ENCODE measurements at places on chromosomes 11 and 22.

- DNase-seq = no peak
Measured at GRCh38 chr11:121318848-121319834, 26.6 kb downstream of the SC5D start.

DNA sequence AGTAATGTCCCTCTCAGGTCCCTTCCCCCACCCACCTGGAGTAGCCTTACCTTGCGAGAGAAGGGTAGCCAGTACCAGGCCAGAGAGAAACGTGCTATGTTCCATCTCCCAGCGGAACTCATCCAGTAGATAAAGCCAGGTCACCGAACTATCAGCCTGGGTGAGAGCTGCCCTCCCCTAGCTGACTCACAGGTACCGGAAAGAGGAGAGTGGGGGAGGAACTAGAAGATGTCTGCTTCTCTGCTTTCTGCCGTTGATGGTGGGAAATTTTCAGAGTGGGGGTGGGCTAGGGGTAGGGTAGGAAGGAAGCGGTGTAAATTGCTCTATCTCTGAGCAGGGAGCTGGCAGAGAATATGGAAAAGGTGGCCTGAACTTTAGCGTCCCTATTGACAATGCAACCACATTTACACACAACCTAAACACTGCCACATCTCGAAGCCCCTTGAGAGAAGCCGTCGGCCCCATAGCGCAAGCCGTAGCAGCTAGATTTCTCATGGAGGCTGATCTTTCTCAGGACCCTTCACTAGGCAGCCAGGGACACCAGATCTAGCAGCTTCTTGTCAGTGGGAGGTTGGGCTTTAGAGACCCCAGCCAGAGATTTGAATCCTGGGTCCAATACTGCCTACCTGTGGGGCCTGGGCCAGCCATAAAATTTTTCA is at the start of gene CD3D:
TSS of gene CD3D (minus strand) at position 203 of the 659 bp plus-strand sequence. CDS start at position 105, 98 bp downstream.
- peak; percentile 48 for DNase-seq

DNA sequence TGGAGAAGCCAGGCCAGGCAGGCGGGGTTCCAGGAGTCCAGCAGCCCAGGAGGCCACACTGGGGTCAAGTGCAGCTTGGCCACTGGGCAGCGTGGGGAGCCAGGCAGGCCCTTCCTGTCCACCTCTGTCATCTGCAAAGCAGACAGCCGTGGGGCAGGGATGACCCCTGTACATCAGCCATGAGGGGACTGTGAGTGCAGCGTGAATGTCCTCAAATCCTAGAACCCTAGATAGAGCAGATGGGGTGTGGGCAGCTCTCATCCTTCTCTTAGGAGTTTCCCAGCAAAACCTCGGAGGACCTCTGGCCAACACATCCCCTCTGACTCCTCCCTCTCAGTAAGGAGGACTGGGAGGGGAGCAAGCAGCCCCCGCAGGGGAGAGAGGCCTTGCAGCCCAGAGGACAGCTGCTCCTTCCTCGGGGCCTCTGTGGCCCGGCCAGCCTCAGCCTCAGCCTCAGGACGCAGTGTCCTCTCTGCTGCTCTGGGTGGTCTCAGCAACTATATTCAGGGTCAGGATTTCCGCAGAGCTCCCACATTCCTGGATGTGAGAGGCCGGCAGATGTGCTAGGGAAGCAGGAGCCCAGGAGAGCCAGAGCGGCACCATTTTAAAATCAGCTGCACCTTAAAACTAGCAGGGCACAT is 820.5 kb downstream of the BRD1 start:
- DNase-seq = no peak

GRCh38 chr22:47629273-47629711 is 866.8 kb downstream of the TBC1D22A start:
- DNase-seq = no peak

- no peak for DNase-seq
Measured at GRCh38 chr11:1516273-1517067, 29.9 kb upstream of the MOB2 start.
